Osteoblast (primary cell): ENCODE measurements at places on chromosomes 2 and 18. TPM values are rescaled to one million over a fixed set of nuclear protein-coding genes. Genes with fewer than 3 reads are reported as not detected.

RAX gene
- total RNA-seq: not detected in 2 replicates

MATN3 gene
- total RNA-seq: 1.4 and 2.4 TPM in 2 replicates

KIF1A gene
- under 0.01 TPM in 1 of 2 replicates, not detected in the other for total RNA-seq

MAB21L4 gene
- not detected in 2 replicates for total RNA-seq

COL5A2 gene
- 632 and 879 TPM in 2 replicates for total RNA-seq

SPDYA gene
- 0.59 and 0.72 TPM in 2 replicates for total RNA-seq

FBXO36 gene
- 6.9 and 7.7 TPM in 2 replicates for total RNA-seq

TMEM163 gene
- total RNA-seq: under 0.01 TPM in 1 of 2 replicates, not detected in the other

SPATA3 gene
- not detected in 2 replicates for total RNA-seq

MC5R gene
- 0.36 and 0.59 TPM in 2 replicates for total RNA-seq

MARCO gene
- total RNA-seq: not detected in 2 replicates
